ENCODE measurements at places on chromosomes 7 and 10. TPM values are rescaled to one million over a fixed set of nuclear protein-coding genes. Genes with fewer than 3 reads are reported as not detected.

Gene HSPA12A
- total RNA-seq: not detected

GRCh38 chr7:17298840-17299482 lies 509 bp downstream of the AHR start:
- peak; percentile 62 for DNase-seq

DNA sequence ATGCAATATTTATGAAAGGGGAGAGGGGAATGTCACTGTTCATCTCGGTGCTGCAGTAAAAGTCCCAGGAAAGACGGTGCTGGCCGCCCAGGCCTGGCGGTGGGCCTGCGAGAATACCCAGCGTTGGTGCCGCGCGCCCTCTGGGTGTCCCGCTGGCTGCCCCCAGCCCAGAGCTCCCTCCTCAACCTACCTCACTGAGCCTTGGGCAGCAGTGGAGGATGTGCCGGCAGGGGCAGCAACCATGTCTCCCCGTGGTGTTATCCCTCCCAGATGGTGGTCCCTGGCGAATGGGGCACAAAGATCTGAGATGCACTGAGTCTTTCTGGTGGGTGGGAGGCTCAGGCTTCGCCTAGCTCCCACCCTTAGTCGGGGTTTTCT lies 9.5 kb upstream of the TLX1 start:
- no peak for DNase-seq

DNA sequence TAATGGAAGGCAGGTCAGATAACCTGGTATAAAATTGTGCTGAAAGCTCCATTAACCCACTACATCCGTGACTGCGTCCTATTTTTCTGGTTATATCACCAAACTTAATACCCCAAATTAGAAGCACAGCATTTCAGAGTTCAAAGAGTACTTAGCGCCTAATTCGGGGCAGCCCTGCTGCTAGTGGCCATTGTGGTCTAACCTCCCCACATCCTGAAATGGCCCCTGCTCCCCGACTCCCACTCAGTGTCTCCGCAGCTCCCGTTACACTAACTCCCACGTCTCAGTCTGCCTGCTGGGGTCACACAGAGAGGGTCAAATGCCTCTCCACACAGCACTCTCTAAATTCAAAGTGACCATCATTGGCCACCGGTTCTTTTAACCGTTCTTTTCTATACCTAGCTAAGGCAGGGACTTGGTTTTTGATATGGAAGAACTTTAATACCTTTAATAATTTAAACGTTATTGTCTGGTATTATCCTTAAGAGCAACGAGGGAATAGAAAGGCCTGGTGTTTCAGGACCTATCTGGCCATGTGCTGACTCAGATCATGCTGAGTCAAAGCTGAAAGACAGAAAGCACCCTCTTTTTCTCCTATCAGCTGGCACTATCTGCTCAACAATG lies 117.1 kb downstream of the KMT2E start:
- DNase-seq: no peak

DNA sequence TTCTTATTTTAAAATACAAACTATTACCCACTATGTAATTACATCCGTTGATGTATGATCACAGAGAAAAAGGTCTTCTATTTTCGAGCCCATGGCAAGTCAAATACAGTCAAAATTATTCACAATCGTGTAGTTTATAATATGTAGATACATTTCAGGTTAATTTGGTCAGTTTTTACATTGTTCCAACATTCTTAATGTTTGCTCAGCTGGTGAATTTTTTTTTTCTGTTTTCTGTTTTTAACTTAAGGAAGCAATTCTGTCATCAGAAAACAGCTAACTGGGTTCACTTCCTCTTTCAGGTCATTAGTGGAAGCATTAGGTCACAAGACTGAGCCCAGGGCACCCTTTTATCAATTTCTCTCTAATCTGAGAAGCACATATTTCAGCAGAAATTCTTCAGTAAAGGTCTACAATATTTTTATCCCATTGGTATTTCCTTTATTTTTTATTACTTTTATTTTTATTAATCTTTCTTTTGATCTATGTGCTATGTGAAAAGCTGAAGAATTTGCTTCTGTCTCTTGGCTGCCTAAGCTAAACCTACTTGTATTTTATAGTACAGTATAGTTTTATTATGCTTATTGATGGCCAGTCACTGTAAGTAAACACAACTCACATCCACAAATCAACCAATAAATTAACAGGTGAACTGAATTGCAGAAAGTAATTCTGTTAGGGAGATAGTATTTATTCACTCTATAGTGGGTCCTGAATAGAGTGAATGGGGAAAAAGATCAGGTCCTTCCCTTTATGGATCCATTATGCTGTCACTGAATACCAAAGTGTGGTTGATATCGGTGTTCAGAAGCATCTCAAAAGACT lies 84.6 kb downstream of the ICA1 start:
- DNase-seq: peak; percentile 28

Gene SPDYE1
- not detected for total RNA-seq

GRCh38 chr7:84705706-84706105 lies 481.1 kb downstream of the SEMA3D start:
- DNase-seq: no peak

GRCh38 chr10:10209167-10209566 lies 808.5 kb upstream of the CELF2 start:
- no peak for DNase-seq

GRCh38 chr10:71431239-71432100 lies 34.8 kb downstream of the CDH23 start:
- DNase-seq: no peak

DNA sequence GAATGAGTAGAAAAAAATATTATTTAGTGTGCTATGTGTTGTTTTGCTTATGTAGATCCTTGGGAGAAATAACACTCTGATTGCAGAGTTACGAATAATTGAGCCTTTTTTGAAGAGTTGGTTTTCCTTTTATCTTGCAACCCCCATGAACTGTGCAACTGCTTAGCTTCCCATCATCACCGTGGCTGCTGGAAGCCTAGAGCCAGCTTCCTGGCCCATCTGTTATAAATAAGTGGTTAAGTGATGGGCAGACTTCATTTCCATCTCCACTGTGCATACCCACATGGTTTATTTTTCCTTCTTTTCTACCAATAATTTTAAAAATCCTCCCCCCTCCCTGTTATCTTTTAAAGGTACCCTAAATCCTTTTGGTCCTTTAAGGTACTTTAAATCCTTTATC lies 554.9 kb upstream of the GALNT17 start:
- DNase-seq: no peak

DNA sequence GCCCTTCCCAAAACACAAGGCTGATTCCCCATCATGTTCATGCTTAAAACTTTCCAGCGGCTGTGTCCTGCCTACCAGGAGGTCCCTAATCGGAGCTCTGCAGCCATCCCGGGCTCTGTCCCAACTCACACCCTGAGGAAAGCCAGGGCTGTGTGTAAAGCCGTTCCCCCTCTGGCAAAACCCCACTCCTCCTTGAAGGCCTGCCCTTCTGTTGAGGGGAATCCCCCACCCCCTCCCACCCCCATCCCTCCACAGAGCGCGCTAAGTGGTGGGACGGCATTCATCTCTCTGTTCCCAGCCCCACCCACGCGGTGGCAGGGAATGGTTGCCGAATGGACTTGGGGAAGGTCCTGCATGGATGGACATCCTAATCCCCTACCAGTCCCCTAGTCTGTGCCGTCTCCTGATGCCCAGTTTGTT lies 667 bp upstream of the TMEM120A start:
- DNase-seq: no peak

- DNase-seq: no peak
Observed at GRCh38 chr10:13383399-13383761, 35.3 kb upstream of the SEPHS1 start.

Gene FGFBP3
- total RNA-seq: 9.4 TPM

Gene FOXK1
- total RNA-seq: 78.5 TPM

- no peak for DNase-seq
Observed at GRCh38 chr10:44259090-44259874, 125.6 kb downstream of the CXCL12 start.

Gene FAM200A
- total RNA-seq: 11.3 TPM

- no peak for DNase-seq
Observed at GRCh38 chr7:157652954-157653826, 316.4 kb downstream of the DNAJB6 start.

DNA sequence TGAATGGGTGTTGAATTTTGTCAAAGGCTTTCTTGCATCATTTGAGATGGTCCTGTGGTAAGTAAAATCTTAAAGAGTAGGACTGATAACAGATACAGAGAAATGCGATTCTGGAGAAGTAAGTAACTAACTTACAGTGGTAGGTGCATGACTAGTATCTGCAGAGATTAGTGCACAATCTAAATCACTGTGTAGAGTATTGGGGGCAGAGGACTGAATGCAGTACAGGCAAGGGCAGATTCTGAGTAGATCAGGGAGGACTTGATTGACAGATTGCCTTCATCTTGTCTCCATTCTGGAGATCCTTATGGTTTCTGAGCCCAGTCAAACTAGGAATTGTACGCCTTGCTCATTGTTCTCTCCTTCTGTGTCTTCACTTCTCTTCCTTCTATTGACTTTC lies 736.0 kb downstream of the AUTS2 start:
- DNase-seq: no peak

GRCh38 chr10:108852211-108852610 lies 1071.1 kb downstream of the XPNPEP1 start:
- DNase-seq: no peak

Gene CALHM2
- total RNA-seq: 22.4 TPM

All from naive thymus-derived CD8-positive, alpha-beta T cell (primary cell).